Stimulated activated CD8-positive, alpha-beta memory T cell treated with anti-CD3 and anti-CD28 coated beads, Interleukin-4, amount 100 ng/mL, for 1 hour (primary cell): ENCODE measurements at places on chromosomes 11 and 22.

DNA sequence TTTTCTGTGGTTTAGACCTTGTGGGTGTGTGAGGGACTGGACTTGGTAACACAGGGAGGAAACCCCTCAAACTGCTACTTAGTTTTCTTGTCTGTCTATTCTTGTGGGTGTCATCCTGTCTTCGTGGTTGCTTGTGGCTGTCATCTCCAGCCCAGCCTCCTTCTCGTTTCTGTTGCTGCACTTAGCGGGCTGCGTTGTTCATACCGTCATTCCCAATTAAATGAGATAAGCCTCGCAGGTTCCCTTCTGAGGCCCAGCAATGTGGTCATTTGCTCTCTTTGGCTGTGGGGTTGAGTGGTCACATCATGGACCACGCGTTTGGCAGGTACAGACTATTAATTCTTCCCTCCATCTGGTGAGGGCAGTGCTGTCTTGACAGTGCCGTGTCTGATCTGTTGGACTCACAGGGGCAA is 18.8 kb downstream of the PANX1 start:
- DNase-seq = no peak

DNA sequence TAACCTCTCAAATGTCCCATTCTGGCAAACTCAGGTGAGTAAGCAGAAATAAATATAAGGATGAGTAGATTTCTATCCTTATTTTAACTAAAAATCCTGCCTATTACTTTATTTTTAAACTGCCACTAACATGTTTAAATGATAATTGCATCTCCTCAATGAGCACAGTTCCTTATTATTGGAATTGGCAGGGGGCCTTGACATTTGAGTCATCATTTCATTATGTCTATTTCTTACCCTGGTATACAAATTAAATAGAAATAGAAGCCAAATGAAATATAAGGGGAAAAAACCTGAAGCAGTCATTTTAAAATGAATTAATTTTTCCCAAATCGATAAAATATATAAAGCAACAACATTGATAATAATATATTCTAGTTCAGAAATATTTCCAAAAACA is 81.2 kb downstream of the GUCY1A2 start:
- no peak for DNase-seq

GRCh38 chr11:69445131-69445470 is 36.4 kb upstream of the LINC01488 start:
- no peak for DNase-seq

DNA sequence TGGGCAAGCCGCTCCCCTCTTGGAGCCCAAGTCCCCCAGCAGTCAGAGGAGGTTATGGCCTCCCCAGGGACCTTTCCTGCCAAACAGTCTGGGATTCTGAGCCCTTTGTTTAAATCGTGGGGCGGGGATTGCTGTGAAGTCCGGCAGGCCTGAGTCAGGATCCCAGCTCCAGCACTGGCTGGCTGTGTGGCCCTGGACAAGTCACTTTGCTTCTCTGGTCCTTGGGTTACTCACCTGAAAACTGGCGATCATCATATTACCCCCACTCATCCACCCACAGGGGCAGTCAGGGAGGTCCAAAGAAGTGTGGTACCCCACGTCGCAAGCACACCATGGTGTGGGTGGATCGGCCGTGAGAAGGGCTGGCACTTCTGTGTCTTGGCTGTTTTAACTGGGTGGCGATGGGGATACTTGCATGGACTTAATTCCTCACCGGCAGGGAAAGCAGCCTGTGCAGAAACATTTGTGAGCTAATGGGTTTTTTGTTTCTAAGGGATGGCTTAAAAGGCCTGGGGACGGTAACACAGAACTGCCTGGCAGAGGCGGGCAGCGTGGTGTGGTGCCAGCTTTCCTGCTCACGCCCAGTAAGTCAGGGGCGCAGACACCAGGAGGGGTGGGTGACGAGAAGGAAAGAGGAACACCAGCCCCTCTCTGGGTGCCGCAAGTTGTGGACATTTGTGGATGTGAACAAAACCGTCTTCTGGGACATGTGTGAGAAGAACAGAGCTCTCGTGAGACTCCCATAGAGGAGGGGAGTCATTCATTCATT is 31.6 kb upstream of the PRR5 start:
- no peak for DNase-seq

DNA sequence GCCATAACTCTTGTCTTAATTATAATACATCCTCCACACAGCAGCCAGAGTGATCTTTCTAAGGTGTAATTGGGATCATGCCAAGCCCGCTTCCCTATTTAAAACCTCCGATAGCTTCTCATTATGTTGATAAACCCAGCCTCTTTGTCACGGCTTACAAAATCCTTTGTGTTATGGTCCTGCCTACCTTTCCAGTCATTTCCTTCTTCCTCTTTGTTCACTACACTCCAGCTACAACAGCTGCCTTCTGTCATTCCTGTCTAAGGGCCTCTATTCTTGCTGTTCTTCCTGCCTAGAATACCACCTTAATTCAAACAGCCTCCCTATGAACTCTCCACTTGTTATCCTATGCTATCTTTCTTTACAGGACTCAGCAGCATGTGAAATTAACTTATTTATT is 70.6 kb upstream of the CAPRIN1 start:
- DNase-seq = no peak

DNA sequence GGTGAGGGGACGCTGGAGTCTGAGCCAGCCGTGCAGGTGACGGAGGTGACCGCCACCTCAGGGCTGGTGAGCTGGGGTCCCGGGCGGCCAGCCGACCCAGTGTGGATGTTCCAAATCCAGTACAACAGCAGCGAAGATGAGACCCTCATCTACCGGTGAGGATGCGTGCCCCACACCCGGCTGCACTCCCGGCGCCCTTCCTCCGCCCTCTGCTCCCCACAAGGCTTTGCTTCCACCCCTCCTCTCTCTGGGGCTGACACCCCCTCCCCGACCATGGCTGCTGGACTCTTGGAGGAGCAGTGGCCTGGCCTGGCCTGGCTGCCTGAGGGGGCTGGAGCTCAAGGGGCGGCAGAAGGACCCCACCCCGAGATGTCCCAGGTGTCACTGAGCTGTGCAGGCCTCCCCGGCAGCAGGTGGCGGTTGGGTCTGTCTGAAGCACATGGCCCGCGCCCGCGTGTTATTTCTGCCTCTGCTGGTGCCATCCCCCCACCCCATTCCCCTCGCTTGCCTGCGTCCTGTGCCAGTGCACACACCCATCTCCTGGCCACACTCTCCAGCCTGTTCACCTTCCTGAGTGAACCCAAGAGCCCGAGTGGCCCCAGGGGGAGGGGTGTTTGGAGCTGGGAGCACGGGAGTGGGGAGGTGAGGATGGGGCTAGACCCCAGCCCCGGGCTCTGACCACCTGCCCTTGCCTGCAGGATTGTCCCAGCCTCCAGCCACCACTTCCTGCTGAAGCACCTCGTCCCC is 2.2 kb downstream of the LRFN4 start:
- no peak for DNase-seq
